ENCODE measurements at places on chromosomes 4 and X.
A peak's percentile ranks its signal among the peaks of the same experiment; 100 is the strongest.

DNA sequence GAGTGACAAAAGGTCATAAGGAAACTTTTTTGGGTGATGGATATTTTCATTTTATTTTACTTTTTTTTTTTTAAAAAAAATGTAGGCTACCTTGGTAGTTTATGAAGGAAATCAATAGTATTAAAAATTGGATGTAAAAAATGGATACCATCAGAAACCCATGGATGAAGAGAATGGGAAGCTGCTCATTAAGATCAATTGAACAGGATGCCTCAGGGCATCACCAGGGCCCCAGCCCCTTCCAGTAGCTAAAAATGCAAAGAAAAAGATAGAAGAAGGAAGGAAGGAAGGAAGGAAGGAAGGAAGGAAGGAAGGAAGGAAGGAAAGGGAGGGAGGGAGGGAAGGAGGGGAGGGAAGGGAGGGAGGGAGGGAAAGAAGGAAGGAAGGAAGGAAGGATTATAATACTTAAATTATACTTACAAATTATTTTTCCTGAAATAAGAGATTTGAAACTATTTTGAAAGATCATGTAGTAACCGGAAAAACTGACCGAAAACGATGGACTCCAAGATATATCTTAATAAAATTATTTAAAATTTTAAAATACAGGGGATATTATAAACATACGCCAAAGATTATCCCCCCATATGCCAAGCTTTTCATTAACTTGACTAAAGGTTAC is 24.1 kb downstream of the OSTC start:
- no peak for DNase-seq

GRCh38 chr4:15239866-15240265 is 188.0 kb upstream of the C1QTNF7 start:
- no peak for DNase-seq

DNA sequence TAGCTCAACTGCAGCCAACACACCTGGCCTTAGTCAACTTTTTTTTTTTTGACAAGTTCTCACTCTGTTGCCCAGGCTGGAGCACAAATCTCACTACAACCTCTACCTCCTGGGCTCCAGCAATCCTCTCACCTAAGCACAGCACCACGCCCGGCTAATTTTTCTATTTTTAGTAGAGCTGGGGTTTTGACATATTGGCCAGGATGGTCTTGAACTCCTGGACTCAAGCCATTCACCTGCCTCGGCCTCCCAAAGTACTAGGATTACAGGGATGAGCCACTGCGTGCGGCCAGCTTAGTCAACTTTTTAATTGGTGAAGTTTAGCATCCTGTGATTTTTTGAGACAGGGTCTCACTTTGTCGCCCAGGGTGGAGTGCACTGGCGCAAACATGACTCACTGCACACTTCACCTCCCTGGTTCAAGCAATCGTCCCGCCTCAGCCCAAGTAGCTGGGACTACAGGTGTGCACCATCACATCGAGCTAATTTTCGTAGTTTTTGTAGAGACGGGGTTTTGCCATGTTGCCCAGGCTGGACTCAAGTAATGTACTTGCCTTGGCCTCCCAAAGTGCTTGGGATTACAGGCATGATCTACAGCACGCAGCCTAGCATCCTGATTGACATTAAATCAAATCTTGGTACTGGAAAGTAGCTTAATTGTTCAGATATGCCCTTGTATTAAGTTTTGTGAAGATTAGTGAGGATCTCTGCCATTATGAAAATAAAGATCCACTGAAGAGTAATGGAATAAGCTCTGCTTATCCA is 8.3 kb downstream of the HNRNPDL start:
- DNase-seq, result no peak

- peak; percentile 63 for DNase-seq
Measured at GRCh38 chrX:13092455-13092941, 48.1 kb upstream of the FAM9C start.

- DNase-seq, result no peak
Measured at GRCh38 chrX:63755892-63756291, 29.1 kb downstream of the ARHGEF9 start.

GRCh38 chrX:91435395-91435794 is 756 bp downstream of the PABPC5 start:
- DNase-seq, result no peak

DNA sequence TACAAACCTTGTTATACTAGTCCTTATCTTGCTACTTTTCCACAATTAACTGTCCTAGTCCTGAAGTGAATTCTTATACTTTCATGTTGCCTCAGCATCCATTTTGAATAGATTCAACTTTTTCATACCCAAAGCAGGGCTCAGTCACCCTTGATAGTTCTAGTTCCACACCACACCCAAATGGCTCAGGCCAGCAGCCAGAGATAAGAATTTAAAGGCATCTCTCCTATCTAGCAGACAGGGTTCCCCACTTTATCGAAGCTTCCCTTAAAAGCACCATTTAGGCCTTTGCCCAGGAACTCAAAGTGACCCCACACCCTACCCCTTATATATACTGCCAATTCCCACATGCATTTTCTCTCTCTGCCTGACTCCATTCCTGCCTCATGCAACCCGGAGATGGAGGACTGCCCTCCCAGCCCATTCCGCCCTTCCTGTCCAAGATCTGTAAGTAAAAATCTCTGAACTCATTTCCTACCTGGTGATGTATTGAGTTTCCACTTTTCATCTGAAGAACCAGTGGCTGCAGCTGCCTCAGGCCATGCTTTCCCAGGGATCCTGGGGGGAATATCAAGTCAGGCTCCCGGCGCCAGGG is 63.7 kb upstream of the TXK start:
- no peak for DNase-seq

DNA sequence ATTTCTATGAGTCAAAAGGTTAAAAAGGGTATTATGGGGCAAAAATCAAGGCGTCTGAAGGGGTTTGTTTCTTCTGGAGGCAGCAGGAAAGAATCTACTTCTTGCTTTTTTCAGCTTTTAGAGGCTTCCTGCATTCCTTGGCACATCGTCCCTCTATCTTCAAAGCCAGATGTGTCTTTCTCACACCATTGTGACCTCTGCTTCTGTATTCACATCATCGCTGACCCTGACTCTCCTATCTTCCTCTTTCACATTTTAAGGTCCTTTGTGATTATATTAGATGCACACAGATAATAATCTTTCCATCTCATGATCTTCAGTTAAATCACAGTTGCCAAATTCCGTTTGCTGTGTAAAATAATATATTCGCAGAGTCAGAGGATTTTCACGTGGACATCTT is 112.7 kb downstream of the PPP4R3C start:
- DNase-seq, result no peak

- no peak for DNase-seq
Measured at GRCh38 chr4:173839865-173840264, 309.8 kb upstream of the HAND2 start.

DNA sequence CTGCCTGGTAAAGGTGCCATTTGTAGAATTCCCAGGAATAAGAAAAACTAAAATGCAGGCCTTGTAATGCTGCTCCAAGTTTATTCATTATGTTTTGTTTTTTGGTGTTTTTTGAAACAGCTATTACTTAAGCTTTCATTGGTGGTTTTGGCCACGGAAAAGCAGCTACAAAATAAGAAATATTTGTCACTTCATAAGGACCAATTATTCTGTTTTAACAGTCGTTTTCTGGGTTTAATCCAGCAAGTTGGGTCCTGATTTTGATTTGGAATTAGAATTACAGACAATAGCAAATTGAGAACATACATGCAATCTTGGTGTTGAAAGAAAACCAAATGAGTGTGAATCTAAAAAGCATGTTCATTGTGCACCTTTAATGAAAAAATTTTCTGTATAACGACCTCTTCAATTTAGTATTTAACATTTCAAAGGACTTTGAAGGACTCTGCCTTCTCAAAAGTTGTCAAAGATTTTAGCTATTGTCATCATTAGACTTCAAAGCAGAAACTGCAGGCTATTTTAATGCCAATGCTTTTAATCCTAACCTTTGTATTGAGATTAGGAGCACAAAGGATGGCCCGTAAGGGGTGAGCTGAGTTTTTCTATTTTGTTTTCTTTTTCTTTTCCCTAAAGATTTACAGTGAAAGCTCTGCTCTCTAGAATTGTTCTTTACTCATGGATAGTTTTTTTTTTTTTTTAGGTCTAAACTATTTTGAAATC is 26.7 kb upstream of the STOX2 start:
- no peak for DNase-seq

DNA sequence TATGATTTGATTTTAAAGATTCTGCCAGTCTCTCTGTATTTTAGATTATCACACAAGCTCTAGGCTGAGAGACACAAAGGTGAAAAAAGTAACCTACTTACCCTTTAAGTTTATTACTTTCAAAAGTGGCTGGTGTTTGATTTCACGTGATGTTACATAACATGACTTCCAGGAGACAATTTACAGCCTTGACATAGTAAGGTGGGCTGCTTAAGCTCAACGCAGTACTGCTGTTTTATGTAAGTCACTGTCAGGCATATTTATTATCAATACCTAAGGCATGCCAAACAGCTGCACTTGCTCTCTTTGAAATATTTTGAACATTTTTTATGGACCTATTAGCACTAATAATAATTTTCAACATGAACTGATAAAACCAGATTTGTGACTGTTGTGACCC is 451.5 kb upstream of the FAM241A start:
- no peak for DNase-seq

DNA sequence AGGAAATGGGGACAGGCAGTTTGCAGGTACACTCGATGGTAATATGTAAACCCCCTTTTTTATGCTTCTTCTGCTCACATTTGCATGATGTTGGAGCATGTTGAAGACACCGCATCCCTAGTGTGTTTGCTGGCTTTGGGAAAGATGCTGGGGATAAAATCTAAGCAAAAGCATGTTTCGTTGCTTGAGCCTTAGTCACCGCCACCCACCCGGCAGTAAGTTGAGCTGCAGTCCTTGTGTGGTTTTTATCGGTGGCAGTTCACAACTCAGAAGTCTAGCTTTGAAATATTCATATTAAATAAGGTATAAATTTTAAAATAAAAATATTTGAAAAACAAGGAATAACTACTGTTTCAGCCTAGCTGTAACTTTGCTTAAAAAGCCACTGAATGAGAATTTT is 21.7 kb upstream of the MND1 start:
- no peak for DNase-seq

- DNase-seq, result no peak
Measured at GRCh38 chr4:7753931-7754465, 185.7 kb downstream of the AFAP1 start.

DNA sequence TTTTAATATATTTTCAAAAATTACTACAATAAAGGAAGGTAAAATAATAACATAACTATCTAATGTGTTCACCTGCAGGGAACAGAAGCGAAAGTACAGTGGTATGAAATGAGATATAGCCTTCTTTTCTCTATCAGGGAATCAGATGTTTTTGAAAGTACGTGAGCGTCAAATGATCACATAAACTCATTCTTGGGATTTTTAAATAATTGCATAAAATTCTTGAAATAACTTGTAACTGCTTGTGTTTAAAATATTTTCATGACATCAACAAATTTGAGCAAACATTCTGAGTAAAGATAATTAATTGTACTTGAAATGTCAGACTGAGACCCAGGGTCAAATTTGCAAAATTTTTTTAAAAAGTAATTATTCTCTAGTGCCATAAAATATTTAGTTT is 193.5 kb upstream of the NEIL3 start:
- DNase-seq, result no peak

DNA sequence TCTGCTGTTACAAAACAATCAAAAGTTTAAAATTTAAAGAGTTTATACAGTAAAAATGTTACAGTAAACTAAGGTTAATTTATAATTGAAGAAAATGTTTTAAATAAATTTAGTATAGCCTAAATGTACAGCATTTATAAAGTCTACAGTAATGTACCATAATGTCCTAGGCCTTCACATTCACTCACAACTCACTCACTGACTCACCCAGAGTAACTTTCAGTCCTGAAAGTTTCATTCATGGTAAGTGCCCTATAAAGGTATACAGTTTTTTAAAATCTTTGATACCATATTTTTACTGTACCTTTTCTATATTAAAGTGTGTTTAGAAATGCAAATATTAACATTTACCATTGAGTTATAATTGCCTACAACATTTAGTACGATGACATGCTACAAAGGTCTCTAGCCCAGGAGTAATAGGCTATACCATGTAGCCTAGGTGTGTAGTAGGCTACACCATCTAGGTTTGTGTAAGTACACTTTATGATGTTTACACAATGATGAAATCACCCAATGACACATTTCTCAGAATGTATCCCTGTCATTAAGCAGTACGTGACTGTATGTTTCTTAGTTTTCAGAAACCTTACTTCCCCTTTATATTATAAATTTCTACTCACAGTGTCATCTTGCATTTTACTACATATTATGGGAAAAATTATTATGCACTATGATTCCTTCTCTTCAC is 320.8 kb downstream of the ADAM29 start:
- no peak for DNase-seq

GRCh38 chr4:120555058-120555457 is 367.5 kb downstream of the PRDM5 start:
- DNase-seq, result no peak

- no peak for DNase-seq
Measured at GRCh38 chrX:151771726-151772125, 37.2 kb downstream of the CNGA2 start.

DNA sequence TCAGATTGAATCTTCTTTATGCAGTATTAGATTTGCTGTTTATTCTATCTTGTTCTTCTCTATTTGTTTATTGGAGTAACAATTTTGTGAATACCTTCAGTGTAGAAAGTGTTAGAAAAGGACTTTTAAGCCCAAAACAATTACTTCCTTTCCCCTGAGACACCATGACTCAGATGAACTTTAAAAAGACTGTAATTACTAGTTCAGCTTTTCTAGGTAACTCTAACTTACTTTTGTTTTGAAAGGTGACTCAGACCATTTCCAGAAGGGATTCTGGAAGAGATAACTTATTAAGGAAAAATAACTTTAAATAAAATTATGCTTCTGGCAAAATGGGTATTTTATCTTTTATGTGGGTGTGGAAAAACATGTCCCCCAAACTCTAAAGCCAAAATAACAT is 561.5 kb upstream of the PCDH10 start:
- no peak for DNase-seq

DNA sequence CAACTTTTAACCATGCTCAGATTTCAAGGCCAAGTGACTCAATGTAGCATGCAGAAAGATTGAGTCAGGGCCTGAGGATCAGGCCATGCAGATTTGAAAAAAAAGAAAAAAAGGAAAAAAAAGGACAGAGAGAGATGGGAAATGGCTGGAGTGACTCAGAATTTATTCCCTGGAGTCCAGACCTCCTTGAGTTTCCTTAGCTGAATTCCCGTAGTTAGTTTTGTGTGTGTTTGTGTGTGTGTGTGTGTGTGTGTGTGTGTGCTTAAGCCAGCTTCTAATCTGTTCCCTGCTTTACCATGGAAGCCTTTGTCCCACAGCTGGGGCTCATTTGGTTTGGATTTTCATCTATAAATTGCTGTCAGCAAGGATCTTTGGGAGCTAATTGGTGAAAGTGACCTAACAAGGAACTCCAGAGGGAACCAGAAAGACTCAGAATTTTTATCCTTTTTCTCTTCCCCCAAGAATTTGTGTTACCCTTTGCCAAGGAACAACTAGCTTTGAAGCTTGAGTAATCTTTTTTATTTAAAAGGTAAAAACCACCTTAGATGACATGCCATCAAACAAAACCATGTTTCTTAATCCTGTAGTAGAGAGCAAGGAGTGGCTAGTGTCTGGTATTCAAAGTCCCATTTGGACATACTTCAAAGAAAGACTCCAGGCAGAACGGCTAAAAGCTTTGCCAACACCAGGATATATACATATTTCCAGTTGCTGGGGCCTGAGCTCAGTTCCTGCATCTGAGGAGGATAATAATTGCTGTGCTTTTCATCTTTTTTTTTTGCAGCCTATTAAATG is 109.0 kb upstream of the DDIT4L start:
- no peak for DNase-seq

GRCh38 chr4:48334900-48335384 is 6.4 kb upstream of the SLAIN2 start:
- no peak for DNase-seq
